ENCODE measurements at places on chromosomes 3 and 15.
A peak's percentile ranks its signal among the peaks of the same experiment; 100 is the strongest.

GRCh38 chr3:157204431-157204830 lies 44.5 kb upstream of the CCNL1 start:
- DNase-seq = no peak

DNA sequence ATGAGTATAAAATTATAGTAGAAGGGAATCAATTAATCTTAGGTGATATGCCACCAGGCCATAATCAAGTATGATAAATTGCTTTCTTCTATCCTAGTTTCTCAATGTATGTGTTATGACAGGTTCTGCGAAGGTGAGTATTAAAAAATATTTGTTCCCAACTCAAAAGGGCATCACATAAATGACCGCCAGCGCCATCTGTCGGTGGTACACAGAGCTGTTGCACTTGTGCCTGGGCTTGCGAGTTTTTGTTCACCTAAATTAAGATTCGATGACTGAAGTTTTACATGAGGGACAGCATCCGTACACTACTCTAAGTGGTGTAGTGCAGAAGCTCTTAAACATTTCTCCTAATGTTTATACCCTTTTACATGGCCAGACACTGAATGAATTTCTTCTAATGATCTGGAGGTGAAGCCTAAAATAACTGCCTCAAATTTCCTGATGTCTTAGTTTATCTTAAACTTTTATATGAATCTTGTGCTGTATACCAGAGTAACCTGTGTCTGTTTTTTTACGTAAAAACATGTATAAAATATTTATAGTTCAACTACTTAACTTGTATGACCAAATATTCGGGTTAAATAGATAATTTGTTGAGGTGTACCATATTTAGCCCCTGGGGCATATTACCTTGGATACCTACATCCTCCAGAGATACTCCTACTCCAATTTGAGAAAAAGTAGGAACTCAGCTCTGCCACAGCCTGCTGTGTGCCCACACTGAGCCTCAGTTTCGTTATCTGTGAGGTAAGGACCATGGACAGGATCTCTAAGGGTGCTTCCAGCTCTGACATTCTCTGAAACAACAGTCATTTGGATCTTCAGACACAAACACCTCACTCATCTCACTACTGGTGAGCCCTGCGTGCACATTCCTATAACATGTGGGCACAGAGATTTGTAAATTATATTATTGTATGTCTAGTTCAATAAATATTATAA lies 365.6 kb downstream of the MAGI1 start:
- peak; percentile 16 for DNase-seq

- DNase-seq = no peak
Observed at GRCh38 chr3:134829721-134830120, 34.7 kb downstream of the EPHB1 start.

DNA sequence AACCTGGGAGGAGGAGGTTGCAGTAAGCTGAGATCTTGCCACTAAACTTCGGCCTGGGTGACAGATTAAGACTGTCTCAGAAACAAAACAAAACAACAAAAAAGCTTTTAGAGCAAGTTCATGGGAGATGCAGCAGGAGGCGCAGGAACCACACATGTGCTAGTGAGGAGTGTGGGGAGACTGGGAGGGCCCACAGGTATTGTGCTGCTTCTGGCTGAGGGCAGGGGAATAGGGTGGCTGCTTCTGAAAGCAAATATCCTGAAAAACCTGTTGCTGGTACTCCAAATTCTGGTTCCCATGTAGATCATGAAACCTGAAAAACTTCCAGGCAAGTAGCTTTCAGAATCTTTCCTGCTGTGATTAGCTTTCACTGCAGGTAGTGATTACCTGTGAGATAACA lies 22.1 kb downstream of the TYRO3 start:
- no peak for DNase-seq

DNA sequence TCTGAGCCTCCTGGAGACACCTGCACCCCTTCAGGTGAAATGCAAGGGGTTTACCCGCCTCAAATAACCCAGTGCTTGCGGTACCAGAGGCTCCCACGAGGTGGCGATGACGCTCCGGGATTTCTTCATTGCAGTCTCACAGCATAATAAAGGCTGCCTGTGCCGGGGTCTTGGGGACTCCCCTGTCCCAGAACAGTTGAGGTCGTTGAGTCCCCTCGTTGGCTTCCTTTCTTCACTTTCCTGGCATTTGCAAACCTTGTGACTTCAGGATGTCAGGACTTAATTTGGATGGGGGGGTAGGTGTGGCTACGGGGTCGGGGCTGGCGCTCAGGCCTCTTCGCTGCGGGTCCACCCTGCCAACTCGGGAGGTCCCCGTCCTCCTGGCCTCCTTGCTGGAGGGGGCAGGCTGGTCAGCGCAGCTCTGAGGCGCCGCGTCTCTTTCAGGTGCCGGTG lies 1.3 kb downstream of the GNAT1 start:
- peak; percentile 78 for DNase-seq

- no peak for DNase-seq
Observed at GRCh38 chr15:64558460-64559179, 98.2 kb downstream of the ZNF609 start.

DNA sequence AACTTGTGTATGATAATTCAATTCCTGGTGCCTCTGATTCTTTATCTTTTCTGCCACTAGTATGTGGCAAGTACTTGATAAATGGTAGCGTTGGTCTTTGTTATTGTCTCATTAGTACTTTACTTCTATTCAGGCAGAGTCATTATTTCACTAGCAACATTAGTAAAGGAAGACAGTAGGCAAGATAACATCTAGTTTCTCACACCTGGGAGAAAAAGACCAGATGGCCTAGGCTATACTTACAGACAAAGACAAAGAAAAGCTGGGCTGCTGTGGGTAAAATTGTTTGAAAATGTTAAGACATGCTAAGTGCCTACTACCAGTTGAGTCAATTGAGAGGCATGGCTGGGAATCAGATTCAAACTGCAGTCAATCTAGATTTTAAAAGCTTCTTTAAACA lies 198.7 kb upstream of the CMC1 start:
- DNase-seq = no peak

- no peak for DNase-seq
Observed at GRCh38 chr3:25427942-25428788, at the start of gene RARB. RARB (plus strand) TSS chr3:25428263; CDS start chr3:25428732, 469 bp downstream.

DNA sequence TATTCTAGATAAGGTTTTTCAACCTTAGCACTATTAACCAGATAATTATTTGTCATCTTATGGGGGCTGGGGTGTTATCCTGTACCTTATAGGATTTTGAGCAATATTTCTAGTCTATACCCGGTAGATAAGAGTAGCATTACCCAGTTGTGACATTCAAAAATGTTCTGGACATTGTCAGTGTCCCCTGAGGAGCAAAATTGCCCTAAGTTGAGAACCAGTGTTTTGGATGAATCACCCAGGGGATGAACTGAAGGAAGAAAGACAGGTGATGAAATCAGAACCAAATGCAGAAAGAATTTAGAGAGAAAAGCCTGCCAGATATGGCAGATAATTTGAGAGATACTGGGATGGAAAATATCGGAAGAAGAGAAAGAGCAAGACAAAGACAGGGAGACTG lies 58.2 kb downstream of the KCNH8 start:
- DNase-seq = no peak

- DNase-seq = no peak
Observed at GRCh38 chr3:118029049-118029448, 1005.6 kb downstream of the IGSF11 start.

DNA sequence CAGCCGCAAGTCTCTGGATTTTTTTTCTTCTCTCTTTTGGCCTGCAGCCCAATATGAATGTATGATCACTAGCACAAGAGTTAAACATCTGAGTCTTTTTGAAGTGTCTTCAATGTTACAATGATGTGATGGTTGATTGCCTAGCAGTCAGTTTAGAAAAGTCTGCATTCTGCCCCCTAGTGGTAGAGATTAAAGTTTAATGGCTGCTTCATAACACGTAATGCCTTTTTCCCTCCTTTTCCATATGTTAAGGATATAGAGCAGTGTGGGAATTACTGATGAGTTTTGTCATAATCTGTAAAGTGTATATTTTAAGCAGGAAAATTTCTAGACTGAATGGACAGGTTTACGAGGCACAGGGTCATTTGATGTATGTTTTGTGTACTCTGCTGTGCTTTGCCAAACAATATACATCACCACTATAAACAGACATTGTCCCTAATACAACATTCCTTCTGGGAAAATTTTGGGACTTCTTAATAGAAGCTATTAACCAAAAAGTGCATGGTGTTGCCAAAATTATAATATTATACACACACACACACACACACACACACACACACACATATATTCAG lies 1038.5 kb upstream of the NR2F2 start:
- DNase-seq = peak; percentile 41

DNA sequence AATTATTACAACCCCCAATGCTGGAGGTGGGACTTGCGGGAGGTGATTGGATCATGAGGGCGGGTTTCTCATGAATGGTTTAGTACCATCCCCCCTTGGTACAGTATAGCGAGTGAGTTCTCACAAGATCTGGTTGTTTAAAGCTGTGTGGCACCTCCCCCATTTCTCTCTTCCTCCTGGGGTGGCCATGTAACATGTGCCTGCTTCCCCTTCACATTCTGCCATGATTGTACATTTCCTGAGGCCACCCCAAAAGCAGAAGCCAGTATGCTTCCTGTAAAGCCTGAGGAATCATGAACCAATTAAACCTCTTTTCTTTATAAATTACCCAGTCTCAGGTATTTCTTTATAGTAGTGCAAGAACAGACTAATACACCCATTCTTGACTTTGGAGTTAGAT lies 20.3 kb upstream of the PROK2 start:
- no peak for DNase-seq

DNA sequence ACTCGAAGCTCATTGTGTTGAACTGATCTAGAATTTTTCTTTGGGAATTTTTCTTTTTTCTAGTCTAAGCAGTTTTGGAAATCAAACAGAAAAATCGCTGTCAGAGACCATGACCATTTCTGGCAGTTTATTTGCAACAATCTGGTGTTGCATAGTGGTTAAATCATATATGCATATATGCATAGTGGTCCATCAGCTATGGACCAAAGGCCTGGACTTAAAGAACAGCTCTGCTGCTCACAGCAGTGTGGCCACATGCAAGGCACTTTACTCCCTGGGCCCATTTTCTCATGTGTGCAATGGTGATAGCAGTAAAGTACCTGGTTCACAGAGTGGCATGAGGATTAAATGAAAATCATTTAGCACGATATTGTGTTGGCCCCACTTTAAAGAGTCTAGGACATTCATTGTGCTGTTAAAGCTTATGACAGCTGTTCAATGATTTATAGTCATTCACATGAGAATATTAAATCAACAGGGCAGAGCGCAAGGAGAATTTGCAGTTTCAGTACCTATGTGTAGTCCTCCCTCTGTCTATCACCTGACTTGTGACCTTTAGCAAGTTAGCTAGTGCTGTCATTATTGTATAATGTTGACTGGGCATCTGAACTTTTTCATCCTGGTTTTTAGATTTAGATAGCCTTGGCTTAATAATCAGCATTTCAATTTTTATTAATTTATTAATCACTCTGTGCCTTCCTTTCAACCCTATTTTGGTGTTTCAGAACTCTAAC lies 46.4 kb downstream of the BLM start:
- DNase-seq = no peak

GRCh38 chr15:101198031-101198575 lies 53.7 kb downstream of the CHSY1 start:
- DNase-seq = no peak

DNA sequence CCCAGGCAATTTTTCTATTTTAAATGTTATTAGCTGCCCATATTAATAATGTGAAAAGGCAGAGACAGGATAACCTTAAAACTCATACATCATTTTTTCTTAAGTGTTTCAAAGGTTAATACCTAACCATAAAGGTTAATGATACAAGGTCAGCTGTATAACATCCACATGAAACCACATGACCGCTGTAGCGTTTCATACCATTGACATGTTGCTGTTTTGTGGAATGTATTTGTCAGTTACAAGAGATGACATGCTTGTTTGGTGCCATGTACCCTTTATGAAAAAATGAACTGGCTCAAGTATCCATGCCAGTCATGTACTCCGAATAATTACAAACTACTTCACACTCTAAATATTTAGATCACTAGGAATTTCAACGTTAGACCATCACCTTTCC lies 207.4 kb downstream of the FMN1 start:
- no peak for DNase-seq

DNA sequence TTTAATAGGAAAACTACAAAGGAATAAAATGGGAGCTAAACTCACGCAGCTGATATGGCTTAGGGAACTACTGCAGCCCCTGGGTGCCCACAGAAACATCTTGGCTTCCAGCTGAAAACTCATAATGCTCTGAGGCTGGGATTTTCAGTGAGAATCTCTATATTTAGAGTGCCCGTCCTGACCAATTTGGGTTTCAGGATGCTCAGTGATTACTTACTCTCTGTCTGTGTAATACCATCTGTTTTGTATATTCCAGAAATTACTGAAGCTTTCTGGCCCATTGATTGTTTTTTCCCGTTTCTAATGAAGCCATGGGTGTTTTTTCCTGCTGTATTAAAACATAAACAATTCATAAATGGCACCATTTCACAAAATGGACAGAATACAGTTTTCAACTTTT lies 50.6 kb upstream of the ZNF385D start:
- DNase-seq = no peak

DNA sequence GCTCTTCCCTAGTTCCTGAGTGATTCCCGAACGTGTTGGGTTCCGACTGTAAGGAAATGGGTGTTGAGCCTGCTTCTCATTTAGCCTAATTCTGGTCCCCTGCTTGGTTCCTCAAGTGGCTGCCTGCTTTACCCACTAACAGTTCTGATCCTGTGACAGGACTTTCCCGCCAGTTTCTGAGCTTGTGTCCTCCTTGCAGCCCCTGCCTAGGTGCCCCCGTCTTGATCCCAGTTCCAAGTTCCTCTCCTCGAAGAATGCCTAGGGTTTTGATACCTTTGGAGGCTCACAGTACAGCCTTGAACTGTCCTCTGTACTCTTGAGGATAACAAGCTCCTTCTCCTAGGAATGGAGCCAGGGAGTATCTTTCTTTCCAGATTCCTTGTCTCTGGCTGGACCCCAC lies 12.0 kb upstream of the RASGRF1 start:
- no peak for DNase-seq

GRCh38 chr3:44845528-44846520 lies 15.9 kb upstream of the TMEM42 start:
- DNase-seq = no peak

DNA sequence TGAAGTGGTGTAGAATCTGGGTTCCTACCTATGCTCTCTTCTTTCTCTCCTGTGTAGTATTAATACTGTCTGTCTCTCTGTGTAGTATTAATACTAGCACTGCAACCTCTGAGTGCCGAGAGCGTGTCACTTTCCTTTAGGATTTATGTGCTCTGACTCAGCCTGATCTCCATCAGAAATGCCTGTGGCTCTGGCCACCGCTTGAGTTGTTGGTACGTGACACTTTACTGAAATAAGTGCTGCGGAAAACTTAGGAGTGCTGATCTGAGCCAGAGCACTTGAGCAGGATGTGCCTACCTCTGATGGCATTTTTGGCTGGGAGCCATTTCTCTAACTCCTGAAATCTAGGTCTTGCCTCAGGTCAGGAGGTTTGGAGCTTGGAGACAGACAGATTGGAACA lies 807.4 kb downstream of the SQOR start:
- no peak for DNase-seq

- DNase-seq = peak; percentile 61
Observed at GRCh38 chr15:52076889-52077781, 35.4 kb downstream of the BCL2L10 start.
